ENCODE measurements at places on chromosomes 1 and 21.

DNA sequence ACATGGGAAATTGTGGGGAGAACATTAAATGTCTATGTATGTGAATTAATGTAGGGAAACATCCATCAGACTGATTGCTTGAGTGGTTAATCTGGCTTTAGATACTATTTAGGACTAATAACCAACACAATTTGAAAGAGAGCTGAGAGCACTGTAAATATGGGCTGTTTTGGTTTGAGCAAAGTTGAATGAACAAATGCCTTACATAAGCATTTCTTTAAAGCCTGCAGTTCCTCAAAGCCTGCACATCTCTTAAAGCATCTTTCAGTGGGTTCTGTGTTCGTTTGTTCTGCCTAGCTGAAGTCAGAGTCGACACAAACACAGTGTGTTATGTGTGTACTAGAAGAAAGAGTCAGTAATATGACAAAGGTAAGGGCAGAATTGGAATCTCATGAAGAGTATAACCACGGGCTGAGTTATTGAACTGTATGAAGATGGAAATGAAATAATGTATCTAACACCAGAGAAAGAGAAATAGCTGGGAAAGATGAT is 350.0 kb downstream of the SIPA1L2 start:
- no peak for DNase-seq

- no peak for DNase-seq
Measured at GRCh38 chr1:98056781-98057180, 135.9 kb upstream of the DPYD start.

DNA sequence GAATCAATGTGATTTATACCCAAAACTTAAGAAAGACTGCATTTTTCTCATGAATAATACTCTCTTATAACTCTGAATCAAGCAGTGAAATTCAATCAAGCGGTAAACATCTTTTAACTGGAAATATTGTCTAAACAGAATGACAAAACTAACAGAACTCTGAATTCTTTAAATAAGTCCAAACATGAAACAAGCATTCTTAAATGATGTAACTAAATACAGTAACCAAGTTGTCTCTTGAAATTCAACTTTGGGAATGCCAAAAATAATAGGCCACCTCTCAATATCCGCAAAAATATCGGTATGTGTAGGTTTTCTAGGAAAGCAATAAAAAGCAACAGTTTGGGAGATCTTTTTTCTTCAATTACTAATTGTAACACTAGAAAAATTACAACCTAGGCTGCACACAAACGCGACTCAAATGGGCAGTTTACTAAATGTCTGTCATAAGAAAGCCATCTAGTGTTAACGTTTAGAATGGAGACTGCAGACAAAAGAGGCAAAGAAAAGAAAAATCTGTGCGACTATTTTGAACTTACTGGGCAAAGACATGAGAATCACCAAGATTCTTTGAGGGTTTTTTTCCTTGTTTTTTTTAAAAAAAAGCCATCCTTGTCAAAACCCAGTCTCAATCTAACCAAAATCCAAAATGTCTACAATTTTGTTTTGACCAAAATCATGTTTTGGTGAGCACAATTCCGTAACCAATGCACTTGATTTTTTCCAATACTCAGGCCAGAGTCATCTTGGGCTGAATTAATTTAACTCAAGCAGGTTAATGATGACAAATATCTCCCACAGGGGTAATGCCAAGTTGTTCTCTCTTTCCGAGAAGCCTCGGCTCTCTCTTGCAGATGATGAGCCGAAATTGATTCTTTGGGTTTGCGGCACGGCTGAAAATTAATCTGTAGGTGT is 1.3 kb downstream of the SIPA1L2 start:
- no peak for DNase-seq

DNA sequence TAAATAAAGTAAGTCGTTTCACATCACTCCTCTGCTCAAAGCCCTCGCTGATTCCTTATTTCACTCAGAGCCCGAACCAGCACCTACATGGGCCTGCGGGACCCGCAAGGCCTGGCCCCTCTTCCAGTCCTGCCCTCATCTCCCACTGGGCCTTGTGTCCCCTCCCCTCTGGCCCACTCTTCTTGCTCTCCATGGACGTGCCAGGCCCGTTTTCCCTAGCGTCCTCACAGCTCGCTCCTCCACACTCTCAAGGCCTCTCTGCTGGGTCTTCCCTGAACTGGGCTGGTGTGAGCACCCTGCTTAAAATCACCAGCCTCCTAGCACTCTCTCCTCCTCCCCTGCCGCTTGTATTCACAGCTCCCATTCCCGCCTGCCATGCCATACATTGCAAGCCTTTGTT is 237.9 kb downstream of the FOXD2 start:
- no peak for DNase-seq

- no peak for DNase-seq
Measured at GRCh38 chr1:164725401-164725800, 166.4 kb downstream of the PBX1 start.

DNA sequence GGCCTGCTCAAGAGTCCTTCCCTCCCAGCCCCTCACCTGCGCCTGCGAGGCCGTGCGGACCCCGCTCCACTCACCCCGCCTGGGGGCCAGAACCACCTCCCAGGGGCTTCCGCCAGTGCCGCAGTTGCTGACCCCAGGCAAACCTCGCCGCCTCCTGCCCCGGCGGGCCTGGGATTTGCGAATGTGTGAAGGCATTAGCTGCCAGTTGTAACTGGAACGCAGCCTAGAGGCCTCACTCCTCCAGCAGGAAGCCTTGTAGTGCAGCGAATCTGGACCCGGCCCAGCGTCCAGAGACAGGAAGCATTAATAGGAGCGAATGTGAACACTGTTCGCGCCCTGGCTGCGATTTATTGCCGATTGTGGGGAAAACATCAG is 140.9 kb upstream of the ARHGEF16 start:
- no peak for DNase-seq

DNA sequence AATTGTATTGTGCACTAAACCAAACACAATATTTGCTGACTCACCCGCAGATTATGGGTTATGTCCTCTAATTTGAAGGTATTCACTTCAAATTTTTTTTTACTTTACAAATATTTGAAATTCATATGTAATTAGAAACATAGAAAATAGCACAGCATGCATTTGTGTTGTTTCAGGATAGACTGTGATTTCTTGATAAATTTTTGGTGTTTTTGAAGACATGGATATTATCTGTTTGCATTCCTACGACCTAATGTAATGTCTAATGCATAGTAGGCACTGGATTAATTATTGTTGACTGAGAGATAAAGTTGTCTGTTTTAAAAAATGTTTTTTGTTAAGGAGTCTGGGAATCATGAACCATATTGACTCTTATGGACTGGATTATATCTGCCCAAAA is 850.2 kb downstream of the BRINP3 start:
- DNase-seq, result no peak

DNA sequence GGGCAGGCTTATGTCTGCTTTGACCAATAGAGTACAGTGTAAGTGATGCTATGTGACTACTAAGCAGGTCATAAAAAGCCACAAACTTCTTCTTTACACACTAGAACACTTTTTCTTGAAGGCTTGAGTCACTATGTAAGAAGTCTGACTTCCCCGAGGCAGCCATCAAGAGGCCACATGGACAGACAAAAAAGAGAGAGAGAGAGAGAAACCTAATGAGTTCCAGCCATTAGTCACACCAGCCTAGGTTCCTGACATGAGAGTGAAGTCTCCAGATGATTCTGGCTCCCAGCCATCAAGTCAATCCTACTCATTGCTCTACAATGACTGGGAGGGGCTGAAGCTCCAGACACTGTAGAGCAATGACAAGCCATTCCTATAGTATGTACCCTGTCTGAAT is 101.4 kb downstream of the LHX9 start:
- DNase-seq, result no peak

DNA sequence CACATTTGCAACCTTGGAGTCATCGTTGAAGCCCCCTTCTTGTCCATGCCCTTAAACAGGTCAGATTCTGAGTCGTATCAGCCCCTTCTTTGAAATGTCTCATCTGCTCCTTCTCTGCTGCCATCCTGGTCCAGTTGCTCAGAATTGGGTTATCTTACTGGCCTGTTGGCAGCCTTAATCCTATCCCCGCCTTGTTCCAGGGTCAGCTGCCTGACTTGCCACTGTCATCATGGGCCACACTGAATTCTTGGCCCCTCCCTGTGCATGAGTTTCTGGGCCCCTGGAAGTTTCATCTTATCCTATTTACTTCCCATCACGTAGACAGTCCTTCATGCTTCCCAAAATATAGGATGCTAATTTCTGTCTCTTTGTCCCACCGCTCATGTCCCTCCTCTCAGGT is 23.7 kb downstream of the IRF2BP2 start:
- DNase-seq, result no peak

DNA sequence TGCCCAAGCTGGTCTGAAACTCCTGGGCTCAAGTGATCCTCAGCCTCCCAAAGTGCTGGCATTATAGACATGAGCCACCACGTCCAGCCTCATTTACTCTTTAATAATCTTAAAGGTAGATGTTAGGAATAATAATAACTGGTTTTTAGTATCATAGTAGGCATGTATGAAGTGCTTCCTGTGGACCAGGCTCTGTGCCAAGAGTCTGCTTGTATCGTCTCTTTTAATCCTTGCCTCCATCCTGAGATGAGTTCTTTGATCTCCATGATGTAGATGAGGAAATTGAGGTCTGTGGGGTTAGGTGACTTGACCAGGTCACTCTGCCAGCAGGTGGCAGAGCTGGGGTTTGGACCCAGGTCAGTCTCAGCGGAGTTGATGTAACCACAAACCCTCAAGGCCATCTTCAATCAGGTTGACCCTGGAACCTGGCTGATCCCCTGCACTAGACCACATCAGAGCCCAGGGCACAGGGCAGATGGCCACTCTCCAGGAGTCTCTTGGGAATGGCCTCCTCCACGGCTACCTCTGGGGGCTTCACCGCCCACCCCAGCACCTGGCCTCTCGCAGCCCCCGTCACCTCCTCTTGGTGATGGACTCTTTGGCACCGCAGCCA is 11.3 kb downstream of the EFHD2 start:
- DNase-seq, result no peak

GRCh38 chr1:22494943-22495579 is 43.4 kb downstream of the ZBTB40 start:
- no peak for DNase-seq

DNA sequence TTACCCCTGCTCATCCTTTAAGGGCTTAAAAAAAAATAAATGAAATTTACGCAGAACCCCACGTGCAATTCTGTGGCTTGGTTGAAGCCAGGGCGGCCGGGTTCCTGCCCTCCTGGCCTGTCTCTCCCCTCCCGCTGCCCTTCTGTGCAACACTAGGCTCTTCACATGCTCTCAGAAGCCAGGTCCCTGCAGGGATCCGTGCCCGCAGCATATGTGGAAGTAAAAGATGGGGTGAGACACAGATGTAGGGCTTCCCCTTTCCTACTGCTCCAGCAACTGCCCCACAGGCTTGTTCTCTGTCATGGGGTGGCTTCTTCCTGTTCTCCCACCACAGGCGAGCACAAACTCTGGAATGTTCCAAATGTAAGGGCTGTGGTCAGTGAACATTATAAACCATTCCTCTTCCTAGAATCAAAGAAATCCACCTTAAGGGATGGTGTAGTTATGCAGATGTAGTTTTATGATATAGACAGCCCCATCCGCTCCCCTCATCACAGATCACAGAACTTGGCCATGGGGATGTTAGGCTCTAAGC is 535.4 kb downstream of the KIF26B start:
- DNase-seq, result no peak

DNA sequence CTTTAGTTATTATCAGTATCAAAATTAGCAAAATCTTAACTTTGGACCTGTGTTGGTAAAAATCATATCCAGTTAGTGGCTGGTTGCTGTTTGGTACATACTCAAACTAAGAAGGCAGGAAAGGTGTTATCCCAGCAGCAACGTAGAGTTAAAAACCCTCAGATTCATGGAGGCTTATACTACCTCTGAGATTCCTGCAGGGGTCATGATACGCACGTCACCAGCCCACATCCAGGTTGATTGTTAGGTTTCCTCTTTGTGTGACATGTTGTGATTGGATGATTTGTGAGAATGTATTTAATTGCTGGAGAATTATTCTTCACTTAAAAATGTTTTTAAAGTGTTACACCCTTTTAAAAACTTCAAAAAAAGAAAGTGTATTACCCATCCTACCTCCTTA is 423.3 kb upstream of the ADGRL2 start:
- no peak for DNase-seq

DNA sequence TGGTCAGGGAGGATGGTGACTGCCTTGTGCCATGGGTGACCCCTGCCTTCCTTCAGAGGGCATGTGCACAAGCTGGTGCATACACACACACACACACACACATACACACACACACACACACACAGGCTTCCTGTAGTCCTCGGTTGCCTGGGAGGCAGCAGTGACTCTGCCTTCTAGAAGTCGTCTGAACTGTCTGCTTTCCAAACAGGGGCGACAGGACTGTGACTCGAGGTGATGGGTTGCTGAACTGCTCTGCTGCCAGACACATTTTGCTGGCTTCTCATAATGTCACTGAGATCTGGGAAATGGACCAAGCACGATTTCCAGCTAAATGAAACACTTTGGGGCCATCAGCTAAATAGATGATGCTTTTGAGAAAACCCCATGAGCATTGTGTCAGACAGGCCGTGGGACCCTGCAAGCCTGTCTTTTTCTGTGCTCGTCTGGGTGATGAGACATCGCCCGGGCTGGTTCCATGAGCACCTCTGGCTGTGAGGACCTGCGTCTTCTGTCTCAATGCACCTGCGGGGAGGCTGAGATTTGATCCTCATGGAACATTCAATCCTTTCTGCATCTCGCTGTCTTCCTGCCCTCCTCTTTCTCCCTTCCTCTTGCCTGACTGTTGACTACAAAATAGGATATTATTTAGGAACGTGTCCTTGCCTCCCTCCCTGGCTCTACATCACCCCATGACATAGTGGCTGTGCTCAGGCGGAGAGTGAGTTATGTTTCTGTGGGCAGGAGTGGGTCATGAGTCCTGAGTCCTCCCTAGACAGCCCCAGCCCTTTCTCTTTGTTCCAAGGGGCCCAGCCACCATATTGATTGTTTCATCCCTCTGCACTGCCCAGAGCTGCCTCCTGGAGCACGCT is 436.8 kb downstream of the CAMTA1 start:
- no peak for DNase-seq

- no peak for DNase-seq
Measured at GRCh38 chr1:1182491-1183220, 9.0 kb downstream of the TTLL10 start.

GRCh38 chr1:157652859-157653493 is 47.6 kb downstream of the FCRL3 start:
- DNase-seq, result no peak

DNA sequence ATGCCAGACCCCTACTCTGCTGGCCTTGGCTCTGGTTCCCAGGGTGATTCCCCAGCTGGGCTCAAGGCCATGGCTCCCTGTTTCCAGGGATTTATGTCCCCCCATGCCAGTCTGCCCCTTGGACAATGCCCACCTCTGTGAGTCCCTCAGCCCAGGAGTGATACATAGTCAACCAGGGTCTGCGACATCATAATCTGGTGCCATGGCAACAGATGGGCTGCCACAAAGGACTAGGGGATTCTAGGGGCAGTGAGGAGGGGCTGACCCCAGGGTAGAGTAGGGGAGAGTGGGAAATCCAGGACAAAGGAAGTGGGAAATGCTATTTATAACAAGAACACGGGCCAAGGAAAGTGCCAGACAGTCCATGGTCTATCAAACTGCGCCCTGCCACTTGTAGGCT is 33.8 kb downstream of the LRP8 start:
- no peak for DNase-seq
